ENCODE measurements at places on chromosomes 1 and 21. TPM values are rescaled to one million over a fixed set of nuclear protein-coding genes. Genes with fewer than 3 reads are reported as not detected.

TESK2 gene
- total RNA-seq = 8.4 TPM

SH3GLB1 gene
- total RNA-seq = 105 TPM

CHD5 gene
- total RNA-seq = 0.23 TPM

TMPRSS2 gene
- total RNA-seq = 83.6 TPM

PADI2 gene
- total RNA-seq = 20.0 TPM

DNA sequence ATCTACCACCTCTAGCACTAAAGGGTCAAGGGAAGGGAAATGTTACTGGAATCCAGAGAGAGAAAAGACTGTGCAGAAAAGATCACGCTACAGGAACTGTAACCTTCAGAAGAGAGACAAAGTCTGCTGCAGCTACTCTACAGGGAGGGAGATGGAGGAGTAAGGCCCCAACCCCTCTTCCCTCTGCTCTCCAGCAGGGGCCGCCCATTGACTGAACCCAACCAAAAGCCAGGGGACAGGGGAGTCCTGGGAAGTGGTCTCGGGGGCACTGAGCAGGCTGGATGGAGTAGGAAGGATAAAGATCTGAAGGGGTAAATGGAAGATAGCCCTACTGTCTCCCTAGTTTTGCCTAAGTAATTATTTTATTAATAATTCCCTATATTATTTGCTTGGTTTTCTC is 72.8 kb upstream of the NR5A2 start:
- H3K4me1 ChIP-seq = no peaks in the 10 kb centered on the region
- H3K4me3 ChIP-seq = no peak overlapping the region
- H3K27ac ChIP-seq = no peak overlapping the region
- DNase-seq = no peak
- no peaks in the 10 kb centered on the region for H3K36me3 ChIP-seq
- no peaks in the 10 kb centered on the region for H3K27me3 ChIP-seq

DNA sequence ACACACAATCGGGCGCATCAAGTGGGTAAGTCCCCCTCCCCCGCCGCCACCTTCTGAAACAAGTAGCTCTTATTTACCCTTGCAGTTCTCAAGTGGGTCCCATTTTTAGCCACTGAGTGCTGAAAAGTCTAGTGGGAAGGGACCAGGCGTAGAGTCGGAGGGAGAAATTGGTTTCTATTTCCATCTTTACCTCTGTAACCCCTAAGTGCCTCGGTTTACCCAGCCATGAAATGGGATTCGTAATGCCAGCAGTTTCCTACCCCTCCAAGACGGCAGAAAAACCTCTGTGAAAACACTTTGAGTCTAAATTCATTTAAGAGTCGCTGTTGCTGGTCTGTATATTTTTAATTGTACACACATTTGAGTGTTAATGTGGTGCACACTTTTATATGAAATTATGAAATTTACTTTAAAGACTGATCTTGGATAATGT is 928 bp downstream of the TLCD4 start:
- peak overlapping the region; percentile 63 for H3K4me3 ChIP-seq
- H3K36me3 ChIP-seq = no peaks in the 10 kb centered on the region
- no peak overlapping the region for H3K27ac ChIP-seq
- DNase-seq = peak; percentile 83

DNA sequence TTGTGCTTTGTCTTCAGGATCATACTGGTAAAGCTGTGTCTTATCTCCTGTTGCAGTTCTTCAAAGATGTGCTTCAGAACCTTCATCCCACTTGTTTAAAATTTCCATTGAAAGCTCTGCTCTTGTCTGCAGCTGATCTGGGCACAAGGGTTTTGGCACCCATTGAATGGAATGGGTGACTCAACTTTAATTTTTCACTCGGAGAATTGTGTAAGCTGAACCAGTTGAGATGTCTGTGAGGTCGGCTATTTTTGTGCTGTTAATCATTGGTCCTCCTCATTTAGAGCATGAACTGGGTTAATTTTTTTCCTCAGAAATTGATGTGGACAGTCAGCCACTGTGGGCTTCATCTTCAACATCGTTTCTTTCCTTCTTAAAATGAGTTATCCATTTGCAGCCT is 252.1 kb downstream of the TM2D1 start:
- H3K36me3 ChIP-seq = no peaks in the 10 kb centered on the region
- H3K27ac ChIP-seq = no peak overlapping the region
- DNase-seq = no peak
- no peaks in the 10 kb centered on the region for H3K27me3 ChIP-seq
- no peak overlapping the region for H3K4me3 ChIP-seq

DNA sequence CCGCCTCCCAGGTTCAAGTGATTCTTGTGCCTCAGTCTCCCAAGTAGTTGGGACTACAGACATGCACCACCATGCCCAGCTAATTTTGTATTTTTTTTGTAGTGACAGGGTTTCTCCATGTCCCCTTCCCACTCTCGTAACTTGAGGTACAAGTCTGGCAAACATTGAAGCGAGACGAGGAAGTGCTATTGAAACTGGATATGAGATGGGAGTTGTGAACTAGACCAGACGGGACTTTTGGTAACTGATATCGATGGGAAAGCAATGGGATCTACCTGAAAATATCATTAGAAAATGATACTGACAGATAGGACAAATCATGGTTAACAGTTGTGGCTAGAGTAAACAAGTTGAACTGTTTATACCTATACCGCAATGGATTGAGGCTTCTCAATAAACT is 95.2 kb upstream of the TRABD2B start:
- H3K4me1 ChIP-seq = no peaks in the 10 kb centered on the region
- no peak overlapping the region for H3K27ac ChIP-seq
- H3K36me3 ChIP-seq = no peaks in the 10 kb centered on the region
- no peak overlapping the region for H3K4me3 ChIP-seq
- H3K27me3 ChIP-seq = peaks cover 18% of the 10 kb centered on the region

DNA sequence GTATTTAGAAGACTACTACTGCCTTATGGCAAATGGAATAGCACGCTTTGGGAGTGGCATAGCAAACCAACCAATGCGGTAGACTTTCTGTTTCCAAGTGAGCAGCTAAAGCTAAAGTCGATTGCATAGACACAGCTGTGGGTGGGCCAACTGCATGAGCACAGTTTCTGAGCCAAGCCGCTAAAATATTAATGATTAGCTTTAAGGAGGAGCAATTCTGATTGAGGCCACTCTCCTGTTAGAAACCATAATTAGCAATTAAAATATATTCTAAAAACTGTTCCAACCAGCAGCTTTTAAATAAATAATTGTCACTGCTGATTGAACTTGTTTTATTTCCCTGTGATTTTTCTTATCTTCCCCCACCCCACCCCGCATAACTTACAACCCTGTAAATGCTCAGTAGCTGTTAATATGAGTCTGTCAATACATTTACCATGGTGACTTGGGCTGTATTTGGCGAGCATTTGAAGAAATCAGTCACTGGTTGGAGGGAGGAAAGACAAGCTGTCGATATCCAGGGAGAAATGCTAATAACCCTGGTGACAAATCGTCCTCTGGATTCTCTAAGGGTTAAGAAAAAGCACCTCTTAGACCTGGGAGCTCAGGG is 32.2 kb downstream of the RNF220 start:
- no peak for DNase-seq
- H3K36me3 ChIP-seq = no peaks in the 10 kb centered on the region
- H3K27ac ChIP-seq = peak overlapping the region; percentile 47
- H3K4me1 ChIP-seq = no peaks in the 10 kb centered on the region

DNA sequence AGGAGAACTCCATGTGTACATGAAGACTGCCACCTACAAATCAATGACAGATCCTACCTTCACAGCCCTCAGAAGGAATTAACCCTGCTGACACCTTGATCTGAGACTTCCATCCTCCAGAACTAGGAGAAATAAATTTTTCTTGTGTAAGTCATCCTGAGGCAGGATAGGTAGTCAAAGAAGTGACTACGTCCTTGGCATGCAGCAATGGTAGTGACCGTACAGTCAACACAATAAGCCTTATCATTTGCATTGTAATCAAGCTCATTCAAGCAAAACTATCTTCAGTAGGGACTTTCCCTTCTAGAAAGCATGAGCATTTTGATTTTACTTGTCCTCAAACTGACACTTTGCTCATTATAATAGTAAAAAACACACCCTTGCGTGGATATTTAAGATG is 64.0 kb upstream of the KCNK1 start:
- H3K27ac ChIP-seq = no peak overlapping the region
- H3K4me3 ChIP-seq = no peak overlapping the region
- no peaks in the 10 kb centered on the region for H3K36me3 ChIP-seq
- H3K4me1 ChIP-seq = no peaks in the 10 kb centered on the region

DNA sequence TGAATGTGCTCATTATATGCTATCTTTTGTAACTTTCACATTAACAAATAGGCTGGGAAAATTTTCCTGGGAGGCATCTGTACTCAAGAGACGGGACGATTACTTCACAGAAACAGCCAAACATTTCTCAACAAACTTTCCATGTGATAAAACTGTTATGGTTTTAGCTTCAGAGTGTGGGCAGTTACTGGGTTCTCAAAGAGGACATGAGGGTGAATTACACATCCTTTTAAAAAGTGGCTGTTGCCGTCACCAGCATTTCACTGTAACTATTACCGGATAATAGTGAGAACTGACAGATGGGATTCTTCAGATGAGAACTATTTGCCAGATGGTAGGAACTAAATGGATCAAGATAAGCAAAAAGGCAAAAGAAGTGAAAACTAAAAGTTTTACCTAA is 109.1 kb downstream of the APP start:
- peaks cover 8% of the 10 kb centered on the region for H3K4me1 ChIP-seq
- no peaks in the 10 kb centered on the region for H3K27me3 ChIP-seq
- no peaks in the 10 kb centered on the region for H3K36me3 ChIP-seq
- DNase-seq = no peak

DNA sequence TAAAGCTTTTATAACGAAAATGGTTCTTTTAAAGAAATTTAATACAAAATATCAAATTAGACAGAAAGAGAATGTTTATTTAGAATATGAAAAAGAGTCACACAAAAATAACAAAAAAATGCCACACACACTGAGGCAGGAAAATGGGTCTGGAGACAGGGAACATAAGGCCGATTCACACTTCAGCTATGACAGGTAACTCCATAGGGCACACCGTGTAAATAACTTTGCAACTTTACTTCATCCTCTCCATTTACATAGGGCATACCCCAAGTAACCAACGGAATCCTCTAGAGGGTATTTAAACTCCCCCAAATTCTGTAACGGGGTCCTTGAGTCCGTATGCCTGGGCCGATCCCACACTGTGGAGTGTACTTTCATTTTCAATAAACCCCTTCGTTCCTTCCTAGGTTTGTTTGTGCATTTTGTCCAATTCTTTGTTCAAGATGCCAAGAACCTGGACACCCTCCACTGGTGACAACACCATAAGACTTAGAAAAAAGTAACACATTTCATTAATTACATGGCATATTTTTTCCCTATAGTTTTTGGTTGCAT is 23.1 kb upstream of the PTGS2 start:
- no peak overlapping the region for H3K27ac ChIP-seq
- no peaks in the 10 kb centered on the region for H3K36me3 ChIP-seq
- peak overlapping the region; percentile 0 for H3K4me3 ChIP-seq
- no peaks in the 10 kb centered on the region for H3K27me3 ChIP-seq

DNA sequence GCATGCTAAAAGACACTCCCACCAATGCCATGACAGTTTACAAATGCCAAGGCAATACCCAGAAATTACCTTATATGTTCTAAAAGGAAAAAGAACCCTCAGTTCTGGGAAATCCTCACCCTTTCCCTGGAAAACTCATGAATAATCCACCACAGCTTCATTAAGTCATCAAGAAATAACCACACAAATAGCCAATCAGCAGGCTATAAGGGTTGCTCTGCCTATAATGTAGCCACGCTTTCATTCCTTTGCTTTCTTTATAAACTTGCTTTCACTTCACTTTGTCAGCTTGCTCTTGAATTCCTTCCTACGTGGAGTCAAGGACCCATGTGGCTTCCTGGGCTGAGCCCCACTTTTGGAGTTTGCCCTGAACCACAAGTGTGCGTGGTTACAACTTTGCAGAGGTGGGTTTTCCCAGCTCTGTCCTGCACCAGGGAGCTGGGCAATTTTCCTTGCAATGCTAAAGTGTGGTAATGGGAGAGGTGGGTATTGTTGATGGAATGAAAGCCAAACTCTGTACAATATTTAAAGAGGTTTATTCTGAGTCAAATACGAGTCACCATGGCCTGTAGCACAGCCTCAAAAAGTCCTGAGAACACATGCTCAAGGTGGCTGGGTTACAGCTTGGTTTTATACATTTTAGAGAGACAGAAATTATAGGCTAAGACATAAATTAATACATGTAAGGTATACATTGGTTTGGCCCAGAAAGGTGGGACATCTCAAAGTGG is 42.2 kb upstream of the COG2 start:
- DNase-seq = no peak
- no peak overlapping the region for H3K4me3 ChIP-seq

GRCh38 chr1:208225954-208226937 is 17.9 kb downstream of the PLXNA2 start:
- H3K27ac ChIP-seq = peak overlapping the region; percentile 56
- no peaks in the 10 kb centered on the region for H3K36me3 ChIP-seq
- H3K4me1 ChIP-seq = peaks cover 61% of the 10 kb centered on the region
- no peak overlapping the region for H3K4me3 ChIP-seq
- no peaks in the 10 kb centered on the region for H3K27me3 ChIP-seq

DNA sequence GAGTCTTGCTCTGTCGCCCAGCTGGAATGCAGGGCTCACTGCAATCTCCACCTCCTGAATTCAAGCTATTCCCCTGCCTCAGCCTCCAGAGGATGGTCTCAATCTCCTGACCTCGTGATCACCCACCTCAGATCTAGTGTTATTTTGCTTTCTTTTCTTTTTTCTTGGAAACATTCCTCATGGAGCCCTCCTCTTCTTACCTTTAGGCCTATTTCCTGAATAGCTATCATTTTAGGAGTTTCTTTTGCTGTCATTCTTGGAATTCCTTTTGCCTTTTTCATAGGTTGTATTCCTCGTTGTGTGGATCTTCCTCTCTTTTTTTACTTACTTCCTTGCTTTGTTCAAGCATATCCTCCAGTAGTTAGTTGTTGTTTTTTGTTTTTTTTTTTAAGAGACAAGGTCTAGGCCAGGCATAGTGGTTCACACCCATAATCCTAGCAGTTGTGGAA is 173.8 kb downstream of the RASAL2 start:
- no peaks in the 10 kb centered on the region for H3K36me3 ChIP-seq
- peaks cover 6% of the 10 kb centered on the region for H3K4me1 ChIP-seq
- no peaks in the 10 kb centered on the region for H3K27me3 ChIP-seq

Data from upper lobe of right lung (tissue), 1 donor.